CD4-positive, CD25-positive, alpha-beta regulatory T cell (primary cell): ENCODE measurements at places on chromosomes 11 and 22. TPM values are rescaled to one million over a fixed set of nuclear protein-coding genes. Genes with fewer than 3 reads are reported as not detected.

DNA sequence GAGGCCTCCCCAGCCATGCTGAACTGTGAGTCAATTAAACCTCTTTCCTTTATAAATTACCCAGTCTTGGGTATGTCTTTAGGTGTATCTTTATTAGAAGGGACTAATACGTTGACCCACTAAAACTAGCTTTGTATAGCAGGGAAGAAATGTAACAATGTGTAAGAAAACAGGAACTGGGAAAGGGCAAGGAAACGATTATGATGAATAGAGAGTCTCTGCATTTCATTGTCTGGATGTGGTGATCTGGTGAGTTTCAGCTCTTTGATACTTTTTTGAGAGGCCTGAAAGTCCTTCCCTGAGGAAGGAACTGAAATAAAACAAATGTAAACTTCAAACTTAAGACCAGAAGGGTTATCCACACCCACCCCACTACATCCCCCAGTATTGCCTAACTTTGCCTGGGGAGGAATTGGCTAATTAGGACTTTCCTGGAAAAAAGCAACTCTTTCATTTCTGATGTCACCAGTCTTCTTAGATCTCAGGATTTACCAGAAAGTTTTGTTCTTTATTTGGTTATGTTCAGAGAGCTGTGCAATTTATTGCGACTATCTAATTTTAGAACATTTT, 119.0 kb downstream of the LDLRAD3 start:
- DNase-seq, result no peak

GRCh38 chr22:44338177-44338810, 25.5 kb upstream of the SHISAL1 start:
- no peak for DNase-seq

DNA sequence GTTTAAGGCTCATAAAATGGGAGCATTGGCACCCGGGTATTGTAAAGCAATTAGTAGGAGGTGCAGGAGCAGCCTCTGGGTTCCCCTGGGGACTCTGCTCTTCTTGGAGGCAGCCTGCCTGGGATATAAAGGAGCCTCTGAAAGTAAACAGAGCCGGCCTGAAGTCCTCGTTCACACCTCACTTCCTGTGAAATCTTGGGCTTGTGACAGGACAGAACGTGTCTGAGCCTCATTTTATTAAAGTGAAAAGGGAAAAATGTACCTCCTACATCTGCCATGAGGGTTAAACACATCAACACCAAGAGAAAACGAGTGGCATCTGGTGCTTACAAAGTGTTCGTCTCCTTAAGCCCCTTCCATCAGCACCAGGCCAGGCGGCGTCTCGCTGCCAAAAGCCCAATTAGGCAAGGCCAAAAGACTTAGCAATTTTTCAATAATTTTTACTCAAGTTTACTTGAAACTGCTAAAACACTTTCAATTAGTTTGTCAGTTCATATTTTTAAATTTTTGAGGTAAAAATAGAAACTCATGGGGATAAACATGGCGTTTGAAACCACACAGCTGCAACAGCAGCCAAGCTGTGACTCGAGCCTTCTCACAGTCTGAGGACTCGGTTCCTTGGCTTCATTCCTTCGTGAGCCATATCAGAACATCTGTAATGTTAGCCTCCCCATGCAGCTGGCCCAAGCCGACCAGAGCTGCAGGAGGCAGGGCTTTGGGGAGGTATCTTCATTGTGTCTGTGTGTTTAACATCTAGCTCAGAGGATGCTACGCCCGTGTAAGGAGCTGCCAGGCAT, 33.6 kb downstream of the MAP6 start:
- DNase-seq, result no peak

DNA sequence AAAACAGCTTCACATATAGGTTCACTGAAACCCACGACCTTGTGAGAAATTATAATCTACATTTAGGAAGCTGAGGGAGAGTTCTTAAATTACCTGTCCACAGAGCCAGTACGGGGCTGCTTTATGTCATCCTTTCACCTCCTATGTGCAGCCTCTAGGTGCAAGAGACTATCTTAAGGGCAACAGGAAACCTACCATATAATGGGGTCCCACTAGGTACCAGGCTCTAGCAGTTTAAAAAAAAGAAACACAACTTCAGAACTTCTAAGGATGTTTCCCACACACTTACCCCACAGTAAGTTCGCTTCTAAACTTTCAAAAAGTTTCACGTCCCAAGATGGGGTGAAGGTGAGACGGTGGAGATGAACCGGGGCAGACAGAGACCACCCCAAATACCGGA, 573 bp downstream of the STK33 start:
- no peak for DNase-seq

- DNase-seq, result no peak
Measured at GRCh38 chr11:44097821-44098220, 2.3 kb downstream of the EXT2 start.

POTEH gene
- total RNA-seq, result not detected
